ENCODE measurements at places on chromosomes 3 and 15.

- no peak for DNase-seq
Measured at GRCh38 chr3:129973853-129974563, 512 bp upstream of the TRH start.

DNA sequence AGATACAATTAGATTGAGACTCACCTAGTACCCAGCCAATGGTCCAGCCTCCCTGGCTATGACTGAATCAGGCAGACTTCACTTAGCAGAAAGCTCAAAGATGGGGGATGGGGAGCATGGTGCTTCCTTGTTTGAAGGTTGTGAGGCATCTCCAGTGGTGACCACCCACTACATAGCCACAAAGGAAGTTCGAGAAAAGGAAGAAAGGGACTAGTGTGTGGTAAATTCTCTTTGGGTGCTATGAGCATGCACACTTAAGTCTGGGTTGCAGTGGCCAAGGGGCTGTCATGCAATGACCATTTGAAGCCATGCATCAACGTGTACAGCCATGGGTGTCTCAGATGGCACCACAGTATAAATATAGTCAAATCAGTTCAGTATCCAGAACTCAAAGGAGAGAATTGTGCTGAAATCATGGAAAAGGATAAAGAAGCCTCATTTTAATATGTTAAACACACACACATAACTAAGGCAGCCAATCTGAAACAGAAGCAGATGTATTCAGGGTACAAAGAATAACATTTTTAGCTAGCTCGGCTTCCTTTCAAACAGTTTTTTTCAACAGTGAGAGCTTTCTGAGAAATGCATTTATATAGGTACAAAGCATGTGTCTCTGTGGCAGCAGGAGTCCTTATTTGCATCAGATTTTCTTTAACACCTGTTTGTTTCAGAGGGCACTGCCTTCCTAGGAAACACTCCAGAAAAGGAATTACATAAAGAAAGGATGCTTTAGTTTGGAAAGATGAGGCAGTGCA lies 275.5 kb downstream of the GAP43 start:
- DNase-seq = no peak

DNA sequence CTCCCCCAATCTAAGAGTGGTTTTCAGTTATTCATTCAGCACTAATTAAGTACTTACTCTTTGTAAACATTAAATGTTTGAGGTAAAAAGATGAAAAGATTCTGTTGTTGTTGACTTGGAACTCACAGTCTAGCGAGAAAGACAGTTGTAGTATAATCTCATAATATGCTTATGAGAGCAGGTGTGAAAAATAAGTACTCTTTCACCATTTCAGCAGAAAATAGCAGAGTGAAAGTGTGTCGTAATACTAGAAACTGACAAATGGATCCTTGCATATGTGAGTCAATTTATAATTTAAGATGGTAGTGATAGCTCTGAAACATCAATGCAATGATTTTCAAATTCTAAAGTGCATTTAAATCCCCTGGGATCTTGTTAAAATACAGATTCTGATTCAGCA lies 618.8 kb upstream of the CCDC54 start:
- no peak for DNase-seq

- no peak for DNase-seq
Measured at GRCh38 chr3:197542741-197543454, 12.9 kb downstream of the BDH1 start.

DNA sequence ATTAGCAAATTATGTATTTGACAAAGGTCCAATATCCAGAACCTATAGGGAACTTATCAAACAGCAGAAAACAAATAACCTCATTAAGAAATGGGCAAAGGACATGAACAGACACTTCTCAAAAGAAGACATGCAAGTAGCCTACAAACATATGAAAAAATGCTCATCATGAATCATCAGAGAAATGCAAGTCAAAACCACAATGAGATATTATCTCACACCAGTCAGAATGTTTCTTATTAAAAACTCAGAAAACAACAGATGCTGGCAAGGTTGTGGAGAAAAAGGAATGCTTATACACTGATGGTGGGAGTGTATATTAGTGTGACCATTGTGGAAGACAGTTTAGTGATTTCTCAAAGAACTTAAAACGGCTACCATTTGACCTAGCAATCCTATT lies 116.1 kb upstream of the CRBN start:
- no peak for DNase-seq

DNA sequence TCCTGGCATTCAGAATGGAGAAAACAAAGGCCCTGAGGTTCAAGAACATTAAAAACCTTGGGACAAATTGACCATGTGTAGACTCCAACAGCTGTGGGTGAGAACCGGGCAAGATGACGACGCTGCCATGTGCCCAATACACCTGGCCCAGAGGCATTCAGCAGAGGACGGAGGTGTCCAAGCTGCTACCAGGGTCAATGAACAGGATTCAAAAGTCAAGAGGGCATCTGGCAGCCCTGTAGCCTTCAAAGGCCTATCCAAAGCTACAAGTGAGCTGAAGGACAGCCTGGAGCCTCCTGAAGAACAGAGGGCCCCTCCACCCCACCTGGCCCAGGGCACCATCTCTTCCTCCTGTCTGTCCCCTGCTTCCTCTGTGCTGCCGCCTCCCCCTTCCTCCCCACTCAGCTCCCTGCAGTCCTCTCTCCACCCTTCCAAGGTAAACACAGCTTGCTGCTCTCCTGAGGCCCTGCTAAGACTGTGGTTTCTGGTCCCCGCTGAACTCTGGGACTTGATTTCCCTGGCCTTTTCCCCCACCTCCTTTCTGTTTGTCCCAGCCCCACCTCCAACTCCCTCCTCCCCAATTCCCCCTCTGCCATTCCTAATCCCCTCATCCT lies 57.5 kb downstream of the HMCES start:
- DNase-seq = no peak

GRCh38 chr15:96181873-96182301 lies 148.6 kb upstream of the NR2F2 start:
- no peak for DNase-seq

GRCh38 chr3:151468284-151468917 lies 7.5 kb upstream of the IGSF10 start:
- peak; percentile 34 for DNase-seq

GRCh38 chr3:72185549-72186399 lies 400.8 kb upstream of the PROK2 start:
- DNase-seq = no peak

DNA sequence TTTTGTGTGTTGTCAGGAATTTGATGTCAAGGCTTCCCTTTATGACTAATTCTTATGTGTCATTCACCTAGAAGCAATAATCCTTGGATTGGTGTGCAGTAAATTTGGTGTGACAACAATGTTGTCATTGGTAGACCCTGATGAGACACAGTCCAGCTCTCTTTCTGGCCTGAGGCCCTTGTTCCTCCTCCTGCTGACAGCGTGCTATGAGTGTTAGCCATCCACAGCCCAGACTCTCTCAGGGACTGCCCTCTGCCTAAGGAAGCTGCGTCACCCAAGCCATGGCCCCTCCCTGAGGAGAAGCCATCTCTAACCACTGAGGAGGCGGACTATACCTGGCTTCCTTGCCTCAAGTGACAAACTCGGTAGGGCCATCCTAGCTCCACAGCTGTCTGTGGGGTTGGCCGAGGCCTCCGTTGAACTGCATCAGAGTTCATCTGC lies 13.3 kb upstream of the TM4SF1 start:
- no peak for DNase-seq

DNA sequence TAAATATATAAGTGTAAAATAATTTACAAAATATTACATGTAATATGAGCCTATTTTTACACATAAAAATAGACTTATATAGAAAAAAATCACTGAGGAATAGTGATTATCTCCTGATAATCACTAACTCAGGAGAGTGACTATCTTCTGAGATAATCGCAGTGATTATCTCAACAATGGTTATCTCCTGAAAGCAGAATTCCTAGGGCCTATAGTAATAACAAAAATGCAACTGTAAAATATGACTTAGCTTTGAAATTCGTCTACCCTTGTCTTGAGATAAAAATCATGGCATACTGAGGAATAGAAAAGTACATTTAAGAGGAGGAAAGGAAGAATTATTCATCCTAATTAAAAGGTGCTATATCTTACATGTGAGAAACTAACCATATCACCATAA lies 117.0 kb upstream of the ASB14 start:
- DNase-seq = no peak

- no peak for DNase-seq
Measured at GRCh38 chr3:136898549-136898948, 36.5 kb downstream of the NCK1 start.
